ENCODE measurements at places on chromosomes 7 and 10. TPM values are rescaled to one million over a fixed set of nuclear protein-coding genes. Genes with fewer than 3 reads are reported as not detected.

- DNase-seq, result no peak
These were observed 18.9 kb upstream of the SORCS3 start for GRCh38 chr10:104622175-104622574.

DNA sequence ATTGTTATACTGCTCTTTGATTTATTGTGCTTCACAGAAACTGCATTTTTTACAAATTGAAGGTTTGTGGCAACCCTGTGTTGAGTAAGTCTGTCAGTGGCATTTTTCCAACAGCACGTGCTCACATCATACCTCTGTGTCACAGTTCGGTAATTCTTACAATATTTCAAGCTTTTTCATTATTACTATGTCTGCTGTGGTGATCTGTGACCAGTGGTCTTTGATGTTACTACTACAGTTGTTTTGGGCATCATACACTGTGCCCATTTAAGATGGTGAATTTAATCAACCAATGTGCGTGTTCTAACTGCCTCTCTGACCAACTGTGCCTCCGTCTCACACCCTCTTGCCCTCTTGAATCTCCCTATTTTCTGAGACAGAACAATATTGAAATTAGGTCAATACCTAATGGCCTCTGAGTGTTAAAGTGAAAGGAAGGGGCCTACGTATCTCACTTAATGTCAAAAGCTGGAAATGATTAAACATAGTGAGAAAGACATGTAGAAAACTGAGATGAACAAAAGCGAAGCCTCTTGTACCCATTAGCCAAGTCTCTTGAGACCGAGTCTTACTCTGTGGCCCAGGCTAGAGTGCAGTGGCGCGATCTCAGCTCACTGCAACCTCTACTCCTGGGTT is 20.2 kb upstream of the ASL start:
- peak; percentile 60 for DNase-seq

Gene GPR37
- total RNA-seq, result not detected

DNA sequence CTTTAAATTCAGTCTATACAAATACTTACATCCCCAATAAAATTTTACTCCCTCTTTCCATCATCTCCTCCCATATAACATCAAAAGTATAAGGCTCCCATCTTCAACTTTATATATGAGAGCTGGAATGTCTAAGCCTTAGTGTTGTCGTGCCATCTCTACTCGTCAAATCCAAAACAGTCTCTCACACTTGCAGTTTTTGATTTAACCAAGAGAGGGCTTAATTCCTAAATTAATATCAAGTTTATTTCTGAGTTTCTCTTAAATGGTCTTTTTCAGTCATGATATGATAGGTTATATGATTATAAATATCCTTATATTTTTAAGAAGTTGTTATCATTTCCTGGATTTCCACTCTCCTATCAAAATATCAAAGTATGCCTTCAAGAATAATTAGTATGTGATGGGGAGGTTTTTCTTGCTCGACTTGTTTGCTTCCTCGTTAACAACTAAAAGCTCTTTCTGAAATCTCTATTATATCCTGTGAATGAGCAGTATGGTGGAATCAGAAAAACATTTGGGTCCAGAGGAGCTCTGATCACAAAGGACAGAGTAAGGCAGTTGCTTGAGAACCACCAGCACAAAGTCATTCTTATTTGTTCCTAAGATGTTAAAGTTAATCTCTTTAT is 12.5 kb upstream of the LIPK start:
- no peak for DNase-seq

- DNase-seq, result no peak
These were observed 36.0 kb downstream of the MALSU1 start for GRCh38 chr7:23335136-23335535.

Gene RSBN1L
- 12.1 TPM for total RNA-seq

Gene AFAP1L2
- 0.06 TPM for total RNA-seq

Gene GIMAP2
- not detected for total RNA-seq

DNA sequence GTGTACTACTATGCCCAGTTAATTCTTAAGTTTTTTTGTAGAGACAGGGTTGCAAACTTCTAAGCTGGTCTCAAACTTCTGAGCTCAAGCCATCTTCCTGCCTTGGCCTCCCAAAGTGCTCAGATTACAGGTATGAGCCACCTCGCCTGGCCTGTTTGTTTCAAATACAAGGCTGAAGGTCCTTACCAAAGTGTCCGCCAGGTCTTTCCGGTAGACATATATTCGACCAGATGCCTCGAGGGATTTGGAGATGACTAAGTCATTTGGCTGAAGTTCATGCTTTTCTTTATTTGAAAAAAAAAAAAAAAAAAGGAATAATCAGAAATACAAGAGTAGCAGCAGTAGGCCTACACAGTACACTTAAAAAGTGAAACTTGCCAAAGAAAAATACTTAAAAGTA is 204.5 kb upstream of the CDCA7L start:
- DNase-seq, result no peak

GRCh38 chr10:75074711-75075445 is 36.6 kb upstream of the SAMD8 start:
- DNase-seq, result no peak

DNA sequence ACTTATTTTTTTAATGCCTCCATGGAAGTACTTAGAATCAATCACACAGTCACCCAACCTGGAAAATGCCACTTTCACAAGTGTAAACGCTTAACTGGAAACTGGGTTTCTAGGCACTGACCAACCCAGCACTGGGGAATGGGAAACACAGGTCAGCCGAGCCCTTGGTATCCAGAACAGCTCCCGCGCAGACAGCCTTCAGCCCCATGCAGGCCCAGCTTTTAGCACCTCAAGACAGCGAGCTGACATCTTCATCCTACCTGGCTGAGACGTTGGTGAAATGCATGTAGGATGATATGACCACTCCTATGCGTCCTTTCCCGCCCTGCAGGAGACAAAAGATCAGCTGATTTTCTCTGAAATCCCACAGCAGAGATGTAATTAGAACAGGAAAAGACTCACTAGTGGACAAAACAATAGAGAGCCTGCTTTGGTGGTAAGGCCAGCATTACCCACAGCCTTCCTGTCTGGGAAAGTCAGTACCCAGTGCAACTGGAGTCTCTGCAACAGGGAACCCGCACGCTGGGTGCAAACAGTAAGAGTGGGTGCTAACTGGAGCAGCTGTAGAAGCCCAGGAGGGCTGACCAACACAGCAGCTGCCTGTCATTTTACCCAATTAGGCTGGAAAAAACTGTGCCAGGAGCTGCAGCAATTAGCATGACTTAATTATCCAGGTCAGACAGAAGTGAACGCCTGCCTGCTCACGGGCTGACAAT is 153.7 kb downstream of the TNS3 start:
- DNase-seq, result no peak

DNA sequence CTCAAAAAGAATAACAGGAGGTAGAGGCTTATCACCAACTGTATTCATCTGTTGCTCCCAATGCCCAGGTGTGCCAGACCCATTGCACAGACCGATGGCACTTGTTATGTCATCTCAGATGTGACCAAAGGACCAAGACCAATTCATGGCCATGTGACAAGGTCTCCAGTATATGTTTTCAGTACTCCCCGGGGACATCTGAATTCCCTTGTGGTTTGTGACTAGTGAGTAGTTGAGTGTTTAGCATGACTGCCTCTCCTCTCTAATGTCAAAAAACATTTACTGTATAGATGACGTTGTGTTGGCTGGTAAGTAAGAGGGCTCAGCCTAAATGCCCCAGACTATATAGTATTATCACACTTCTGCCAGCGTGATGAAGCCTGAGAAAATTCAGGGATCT is 202.1 kb upstream of the SMIM30 start:
- DNase-seq, result no peak

DNA sequence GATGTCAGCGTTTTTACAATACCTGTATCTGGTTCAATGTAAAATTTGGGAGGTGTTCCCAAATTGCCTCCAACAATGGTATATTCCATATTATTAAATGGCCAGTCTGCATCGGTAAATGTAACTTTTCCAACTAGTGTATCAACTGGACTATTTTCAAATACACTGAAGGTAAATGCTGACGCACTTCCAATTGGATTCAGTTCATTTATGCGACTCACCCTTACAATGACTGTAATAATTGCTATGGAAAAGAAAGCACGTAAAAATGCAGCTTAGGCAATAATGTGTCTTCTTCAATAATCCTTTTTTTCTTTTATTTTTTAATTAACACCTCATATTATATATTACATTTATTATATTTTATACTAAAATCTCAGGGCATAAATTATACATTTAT is 209.1 kb downstream of the HGF start:
- no peak for DNase-seq

GRCh38 chr7:13826752-13827151 is 162.7 kb downstream of the ETV1 start:
- peak; percentile 27 for DNase-seq

Gene UNC5B
- total RNA-seq, result 5.4 TPM

Gene EBLN1
- total RNA-seq, result not detected

Gene C1QL3
- not detected for total RNA-seq

Gene MAGI2
- 9.8 TPM for total RNA-seq

DNA sequence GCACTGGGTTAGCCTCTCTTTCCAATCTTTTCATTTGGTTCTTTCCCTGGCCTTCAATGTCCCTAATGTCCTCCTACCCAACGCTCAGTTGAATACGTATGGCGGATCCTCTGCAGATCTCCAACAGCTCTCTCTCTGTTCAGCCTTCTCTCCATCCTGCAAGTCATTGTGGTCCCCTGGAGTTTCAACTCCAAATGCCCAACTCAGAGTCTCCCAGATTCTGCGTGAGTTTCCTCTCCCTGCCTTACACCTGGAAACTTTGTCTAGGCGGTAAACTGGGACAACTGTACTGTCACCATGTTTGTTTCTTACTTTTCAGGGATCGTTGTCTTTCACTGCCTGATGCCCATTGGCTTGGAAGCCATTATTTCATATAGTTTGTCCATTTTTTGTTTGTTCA is 273.1 kb downstream of the TNS3 start:
- no peak for DNase-seq

- DNase-seq, result no peak
These were observed 113.9 kb downstream of the DNAJC1 start for GRCh38 chr10:21889477-21890275.
